ENCODE measurements at places on chromosomes 1 and 21.

GRCh38 chr21:41758550-41758949 lies 8.3 kb downstream of the RIPK4 start:
- DNase-seq = no peak

DNA sequence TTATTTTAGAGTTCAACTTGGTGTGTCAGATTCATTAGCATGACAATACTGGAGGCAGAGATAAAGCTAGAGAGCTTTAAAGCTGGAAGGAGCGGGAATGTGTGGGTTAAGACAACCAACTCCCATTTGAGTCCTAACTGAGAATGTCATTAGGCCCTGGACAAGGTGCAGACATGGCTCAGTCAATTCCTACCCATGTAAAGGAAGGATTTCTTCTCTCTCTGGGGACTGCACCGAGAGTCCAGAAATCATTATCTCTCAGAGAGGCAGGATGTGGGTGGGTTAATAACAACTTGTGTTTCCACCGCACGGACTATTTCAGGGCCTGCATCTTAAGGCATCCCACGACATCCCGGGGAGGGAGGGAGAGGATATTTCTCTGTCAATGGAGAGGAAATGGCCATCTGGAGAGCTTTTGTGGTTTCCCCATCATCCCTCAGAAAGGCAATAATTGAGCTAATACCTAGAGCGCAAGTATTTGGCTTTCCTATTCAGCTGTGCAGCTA lies 46.7 kb upstream of the SARS1 start:
- peak; percentile 50 for DNase-seq

GRCh38 chr1:1273209-1273511 lies 494 bp downstream of the UBE2J2 start:
- DNase-seq = no peak

- DNase-seq = peak; percentile 67
Measured at GRCh38 chr21:42937960-42938605, 12.7 kb upstream of the ERVH48-1 start.

Measured in right forelimb (tissue), 1 donor.